Colonic mucosa (tissue), 4 donors: ENCODE measurements at places on chromosomes 13 and 19.

DNA sequence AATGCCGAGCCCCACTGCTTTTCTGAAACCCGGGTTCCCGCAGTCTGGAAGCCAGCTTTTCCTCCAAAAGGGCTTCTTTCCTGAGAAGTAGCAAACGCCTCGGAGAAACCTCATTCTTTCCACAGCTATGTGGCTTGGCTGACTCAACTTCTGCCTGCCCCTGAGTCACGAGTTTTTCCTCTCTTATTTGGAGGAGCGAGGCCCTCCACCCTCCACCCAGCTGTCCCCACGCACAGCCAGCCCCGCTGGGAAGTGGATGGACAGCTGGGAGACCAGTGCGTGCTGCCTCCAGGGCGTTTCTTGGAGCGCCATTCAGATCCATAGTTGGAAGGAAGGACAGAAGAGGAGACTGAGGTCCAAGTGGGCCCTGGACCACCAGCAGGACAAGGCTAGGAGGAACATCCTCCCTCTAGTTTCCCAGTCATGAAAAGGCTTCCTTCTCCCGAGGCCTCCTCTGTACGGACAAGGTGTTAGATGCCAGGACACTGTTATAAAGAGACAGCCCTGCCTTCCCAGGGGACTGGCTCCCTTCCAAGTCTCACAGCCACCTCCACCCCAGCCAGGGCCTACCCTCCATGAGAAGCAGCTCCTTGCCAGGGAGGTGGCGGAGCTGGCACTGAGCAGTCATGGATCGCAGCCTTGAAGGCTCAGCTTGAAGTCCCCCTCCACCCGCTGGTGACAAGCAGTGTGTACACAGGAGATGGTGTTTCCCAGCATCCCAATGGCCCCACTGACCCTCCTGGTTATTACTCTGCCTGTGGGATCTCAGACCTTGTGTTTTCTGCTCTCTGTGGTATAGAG, 2.5 kb upstream of the PLEKHF1 start:
- DNase-seq, result peak; percentile 42
- H3K27ac ChIP-seq, result peak overlapping the region; percentile 61
- no peaks in the 10 kb centered on the region for H3K27me3 ChIP-seq
- H3K4me3 ChIP-seq, result no peak overlapping the region
- peaks cover 3% of the 10 kb centered on the region for H3K4me1 ChIP-seq

- no peaks in the 10 kb centered on the region for H3K36me3 ChIP-seq
- DNase-seq, result no peak
- no peaks in the 10 kb centered on the region for H3K4me1 ChIP-seq
- H3K27me3 ChIP-seq, result no peaks in the 10 kb centered on the region
Observed at GRCh38 chr13:100399455-100399854, 189.1 kb downstream of the GGACT start.

- no peaks in the 10 kb centered on the region for H3K27me3 ChIP-seq
- DNase-seq, result no peak
- H3K27ac ChIP-seq, result no peak overlapping the region
Observed at GRCh38 chr13:46565808-46566750, 13.1 kb downstream of the LRCH1 start.

- H3K36me3 ChIP-seq, result no peaks in the 10 kb centered on the region
- no peaks in the 10 kb centered on the region for H3K4me1 ChIP-seq
Observed at GRCh38 chr13:43804461-43805070, 17.8 kb upstream of the ENOX1 start.

DNA sequence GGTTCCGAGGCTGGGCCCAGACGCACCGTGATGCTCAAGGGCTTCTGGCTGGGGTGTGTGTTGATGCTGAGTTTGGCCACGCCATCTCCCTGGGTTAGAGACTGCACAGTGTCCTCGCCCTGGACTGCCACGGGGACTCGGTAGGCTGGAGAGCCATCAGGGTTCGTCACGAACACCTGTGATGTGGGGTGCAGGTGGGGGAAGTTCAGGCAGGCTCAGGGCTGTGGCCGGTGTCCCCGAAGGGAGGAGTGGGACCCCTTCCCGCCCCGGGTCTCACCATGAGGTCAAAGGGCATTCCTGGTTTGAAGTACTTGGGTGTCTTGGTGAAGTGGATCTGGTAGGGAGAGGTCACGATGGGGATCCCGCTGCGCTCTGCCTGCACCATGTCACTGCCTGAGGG, 8.2 kb downstream of the C3 start:
- no peak overlapping the region for H3K27ac ChIP-seq
- no peaks in the 10 kb centered on the region for H3K27me3 ChIP-seq
- H3K36me3 ChIP-seq, result no peaks in the 10 kb centered on the region
- H3K4me1 ChIP-seq, result no peaks in the 10 kb centered on the region
- DNase-seq, result no peak
- no peak overlapping the region for H3K4me3 ChIP-seq

DNA sequence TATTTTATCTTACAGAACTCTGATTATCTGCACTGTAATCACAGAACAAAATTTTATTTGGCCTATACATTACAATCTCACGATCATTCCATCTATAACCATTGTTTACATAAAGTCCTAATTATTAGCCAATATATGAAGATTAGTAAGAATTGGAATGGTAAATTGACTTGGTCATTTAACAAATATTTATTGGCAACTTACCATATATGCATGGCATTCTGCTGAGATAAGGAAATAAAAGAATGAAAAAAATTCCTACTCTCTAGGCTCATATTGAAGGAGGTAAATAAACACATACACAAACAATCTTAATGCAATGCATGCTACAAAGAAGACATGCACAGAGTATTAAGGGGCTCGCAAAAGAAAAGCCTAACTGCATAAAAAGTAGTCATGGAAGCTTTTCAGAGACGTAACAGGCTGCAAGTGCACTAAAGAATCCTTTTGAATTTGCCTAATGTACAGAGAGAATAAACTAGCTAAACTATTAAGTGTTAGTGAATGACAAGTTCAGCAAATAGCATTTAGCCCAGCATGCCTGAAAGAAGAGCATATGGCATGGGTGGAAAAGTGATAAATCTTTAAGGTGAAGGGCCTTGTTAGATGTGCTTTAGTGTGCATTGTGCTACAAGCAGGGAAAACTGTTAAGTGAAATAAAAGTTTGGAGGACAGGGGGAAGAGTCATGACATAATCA, 1131.1 kb downstream of the PCDH9 start:
- H3K27ac ChIP-seq, result no peak overlapping the region
- no peaks in the 10 kb centered on the region for H3K36me3 ChIP-seq
- no peak overlapping the region for H3K4me3 ChIP-seq
- DNase-seq, result no peak

DNA sequence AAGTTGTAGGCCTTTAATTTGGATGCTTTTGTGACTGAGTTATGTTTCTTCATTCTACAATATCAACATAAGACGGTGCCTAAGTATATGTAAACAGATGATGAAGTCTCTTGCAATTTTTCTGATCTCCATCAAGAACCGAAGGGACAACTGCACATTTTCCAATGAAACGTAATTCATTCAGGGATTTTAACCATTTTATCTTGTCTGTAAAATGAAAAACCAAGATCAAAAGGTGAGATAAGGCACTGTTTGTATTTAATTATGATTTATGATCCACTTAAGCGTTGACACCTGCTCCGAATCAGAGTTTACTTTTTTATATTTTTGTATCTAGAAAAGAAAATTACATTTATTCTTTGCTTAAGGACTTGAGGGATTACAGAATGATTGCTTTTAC, 556.8 kb upstream of the ARGLU1 start:
- no peaks in the 10 kb centered on the region for H3K36me3 ChIP-seq
- DNase-seq, result no peak
- no peaks in the 10 kb centered on the region for H3K27me3 ChIP-seq
